B cell (primary cell): ENCODE measurements at places on chromosomes 1 and 21. TPM values are rescaled to one million over a fixed set of nuclear protein-coding genes. Genes with fewer than 3 reads are reported as not detected.

The ETS2 gene
- 5.6 and 6.1 TPM in 2 replicates for total RNA-seq

The TMEM51 gene
- 0.30 TPM in 1 of 2 replicates, not detected in the other for total RNA-seq

The FAM177B gene
- 19.6 and 19.9 TPM in 2 replicates for total RNA-seq

The PRDM16 gene
- 0.12 and 0.22 TPM in 2 replicates for total RNA-seq

The CASQ2 gene
- not detected in 2 replicates for total RNA-seq

DNA sequence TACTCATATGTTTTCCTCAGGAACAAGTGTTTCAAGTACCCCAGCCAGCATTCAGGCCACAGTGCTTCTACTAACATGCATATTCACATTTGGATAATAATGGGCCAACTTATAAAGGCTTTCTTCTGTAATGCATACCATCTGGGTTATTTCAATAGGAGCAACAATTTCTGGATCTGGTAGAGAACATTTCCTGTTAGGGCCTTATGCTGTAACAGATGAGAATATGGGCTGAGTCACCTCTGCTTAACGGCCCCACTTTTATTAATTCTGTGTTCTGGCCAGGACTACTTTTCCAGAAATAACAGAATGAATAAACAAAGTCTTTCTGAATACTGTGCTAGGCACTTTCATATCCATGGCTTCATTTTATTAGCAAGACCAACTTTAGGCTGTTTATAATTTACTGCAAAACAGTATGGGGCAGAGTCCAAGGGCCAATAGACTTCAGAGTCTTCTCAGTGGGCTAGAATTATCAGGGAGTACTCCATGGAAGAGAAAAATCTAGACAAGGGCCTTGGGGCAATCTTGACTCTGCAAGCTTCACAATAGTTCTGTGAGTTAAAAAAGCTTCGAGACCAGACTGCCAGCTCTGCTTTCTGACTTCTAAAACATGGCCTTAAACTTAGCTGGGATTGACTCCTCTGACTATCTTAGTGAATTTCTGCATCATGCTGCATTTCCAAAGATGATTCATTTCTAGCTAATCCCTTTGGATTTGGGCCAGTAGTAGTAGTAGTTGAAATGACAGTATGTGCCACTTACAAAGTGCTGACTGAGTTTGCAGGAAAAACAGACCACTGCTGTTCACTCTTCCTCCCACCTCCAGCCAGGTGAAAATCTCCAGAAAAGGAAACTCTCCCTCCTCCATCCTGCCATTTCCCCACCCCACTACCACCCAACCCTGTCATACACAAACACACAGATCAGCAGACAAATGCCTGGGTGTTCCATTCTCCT lies 8.2 kb upstream of the SSX2IP start:
- no peaks in the 10 kb centered on the region for H3K27me3 ChIP-seq
- H3K4me3 ChIP-seq = no peak overlapping the region
- no peak overlapping the region for H3K27ac ChIP-seq
